ENCODE measurements at places on chromosomes 5 and 9. TPM values are rescaled to one million over a fixed set of nuclear protein-coding genes. Genes with fewer than 3 reads are reported as not detected.

Gene GRM6
- not detected for total RNA-seq

Gene FANCC
- total RNA-seq, result 5.7 TPM

Gene CYSRT1
- total RNA-seq, result not detected

GRCh38 chr9:30258094-30258493, 2126.3 kb upstream of the ACO1 start:
- DNase-seq, result no peak

DNA sequence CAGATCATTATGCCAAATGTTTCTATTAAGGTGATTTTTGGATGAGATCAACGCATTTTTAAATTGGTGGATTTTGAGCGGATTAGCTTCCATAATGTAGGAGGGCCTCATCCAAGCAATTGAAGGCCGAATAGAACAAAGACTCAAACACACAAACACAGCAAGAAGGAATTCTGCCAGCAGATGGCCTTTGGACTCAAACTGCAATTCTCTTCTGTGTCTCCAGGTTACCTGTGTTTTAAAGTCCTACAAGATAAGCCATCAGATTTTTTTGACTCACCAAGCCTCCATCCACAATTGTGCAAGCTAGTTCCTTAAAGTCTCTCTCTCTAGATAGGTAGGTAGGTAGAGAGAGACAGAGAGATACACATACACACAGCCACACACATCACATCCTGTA, 25.5 kb downstream of the CDH6 start:
- DNase-seq, result no peak

GRCh38 chr9:100583014-100583802, 5.3 kb downstream of the CAVIN4 start:
- DNase-seq, result no peak

DNA sequence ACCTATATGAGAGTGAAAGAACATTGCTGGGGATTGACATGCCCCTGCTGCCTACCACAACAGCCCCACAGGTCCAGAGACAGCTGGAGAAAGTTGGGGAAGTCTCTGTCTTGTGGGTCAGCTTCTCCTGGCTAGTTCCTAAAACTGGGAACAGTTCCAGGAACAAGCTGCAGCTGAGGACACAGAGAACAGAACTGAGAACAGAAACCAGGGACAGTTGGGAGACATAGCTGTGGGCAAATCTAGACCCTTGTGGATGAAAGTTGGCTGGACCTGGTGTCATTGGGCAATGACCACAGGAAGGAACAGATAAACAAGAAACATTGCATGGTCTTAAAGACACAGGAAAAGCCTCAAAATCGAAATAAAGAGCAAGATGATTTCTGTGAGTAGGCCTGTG, 58.3 kb upstream of the MOCS2 start:
- DNase-seq, result peak; percentile 48

DNA sequence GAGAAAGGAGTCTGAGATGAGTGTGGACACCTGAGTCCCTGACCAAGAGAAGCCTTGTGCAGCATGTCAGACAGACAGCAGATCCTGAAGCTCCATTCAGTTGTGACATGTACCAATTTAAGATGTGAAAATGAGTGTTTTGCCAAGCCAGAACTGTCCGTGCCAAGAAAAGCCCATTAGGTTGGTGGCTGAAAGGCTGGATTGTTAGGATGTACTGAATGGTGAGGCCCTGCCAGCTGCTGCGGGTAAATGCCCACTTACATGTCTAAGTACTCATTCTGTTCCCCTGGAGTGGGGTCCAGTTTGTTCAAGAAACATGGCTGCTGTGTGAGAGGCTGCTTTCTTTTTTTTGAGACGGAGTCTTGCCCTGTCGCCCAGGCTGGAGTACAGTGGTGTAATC, 14.6 kb downstream of the DAPK1 start:
- DNase-seq, result no peak

DNA sequence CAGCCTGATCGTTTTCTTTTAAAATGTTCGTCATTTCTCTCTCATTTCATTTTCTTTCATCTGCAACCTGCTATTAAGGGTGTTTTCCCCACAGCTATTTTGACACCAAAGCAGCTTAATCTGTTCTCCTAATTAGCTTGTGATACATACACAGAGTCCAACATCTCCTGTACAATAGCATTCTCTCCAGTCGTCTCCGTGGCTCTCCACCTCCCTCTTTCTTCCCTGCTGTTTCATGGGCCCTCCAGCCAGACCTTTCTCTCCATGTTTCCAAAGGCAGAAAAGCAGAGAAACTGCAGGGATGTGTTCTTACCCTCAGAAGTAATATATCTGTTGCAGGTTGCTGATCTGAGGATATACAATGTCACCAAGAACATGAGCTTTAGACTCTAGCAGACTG, 88.8 kb upstream of the SPOCK1 start:
- DNase-seq, result no peak

- no peak for DNase-seq
Observed at GRCh38 chr5:164233791-164234190, 728.4 kb downstream of the MAT2B start.

All from aorta (tissue), 5 donors.